Activated CD4-positive, alpha-beta T cell treated with anti-CD3 and anti-CD28 coated beads for 4 hours (primary cell): ENCODE measurements at places on chromosomes 6 and 20.

DNA sequence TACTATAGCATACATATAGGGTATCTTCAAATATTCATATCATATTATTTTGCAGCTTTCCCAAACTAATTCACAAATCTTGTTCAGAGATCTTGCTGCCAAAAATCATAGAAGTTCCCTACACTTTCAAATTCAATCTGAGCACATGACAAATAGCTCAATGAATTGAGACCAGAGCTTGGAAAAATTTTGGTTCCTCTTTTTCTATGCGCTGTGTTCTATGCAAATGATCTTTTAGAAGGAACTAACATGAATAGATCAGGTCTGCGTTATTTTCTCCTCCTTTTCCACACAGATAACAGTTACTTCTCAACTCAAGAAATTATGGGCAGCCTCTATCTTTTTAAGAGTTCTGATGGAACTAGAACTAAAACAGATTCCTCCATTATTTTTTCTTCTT lies 316.3 kb downstream of the ARHGAP18 start:
- no peak for DNase-seq

DNA sequence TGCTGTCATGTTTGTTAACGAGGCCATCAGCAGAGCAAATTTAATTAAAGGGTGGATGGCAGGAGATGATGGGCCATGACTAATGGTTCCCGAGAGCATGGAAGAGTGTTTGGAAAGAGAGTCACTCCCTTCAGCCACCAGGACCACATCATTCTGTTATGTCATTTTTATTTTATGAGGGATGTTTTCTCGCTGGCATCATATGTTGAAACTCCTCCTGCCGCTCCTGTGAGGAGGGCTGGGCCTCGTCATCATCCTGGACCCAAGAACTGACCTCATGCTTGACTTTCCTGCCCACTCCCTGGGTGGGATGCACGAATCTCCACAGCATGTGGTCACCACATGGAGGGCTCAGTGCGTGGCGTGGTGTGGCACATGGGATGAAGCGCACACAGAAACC lies 86.4 kb upstream of the FRMD1 start:
- no peak for DNase-seq

DNA sequence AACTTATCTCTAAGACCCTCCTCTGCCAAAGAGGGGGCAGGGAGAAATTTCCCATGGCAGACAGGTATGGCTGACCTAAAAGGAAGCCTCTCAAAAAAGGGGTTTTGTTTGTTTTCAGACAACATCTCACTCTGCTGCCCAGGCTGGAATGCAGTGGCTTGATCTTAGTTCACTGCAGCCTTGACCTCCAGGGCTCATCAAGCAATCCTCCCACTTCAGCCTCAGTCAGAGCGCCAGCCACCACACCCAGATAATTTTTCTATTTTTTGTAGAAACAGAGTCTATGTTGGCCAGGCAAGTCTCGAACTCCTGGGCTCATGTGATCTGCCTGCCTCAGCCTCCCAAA lies 3.8 kb downstream of the EZR start:
- DNase-seq = no peak

- no peak for DNase-seq
Observed at GRCh38 chr6:5634525-5634924, 372.2 kb downstream of the NRN1 start.

GRCh38 chr6:145214570-145214969 lies 520.8 kb downstream of the EPM2A start:
- DNase-seq = no peak

- DNase-seq = no peak
Observed at GRCh38 chr6:36349240-36349639, 12.6 kb upstream of the BNIP5 start.

- peak; percentile 47 for DNase-seq
Observed at GRCh38 chr6:136647363-136647852, 97.2 kb upstream of the MAP7 start.

DNA sequence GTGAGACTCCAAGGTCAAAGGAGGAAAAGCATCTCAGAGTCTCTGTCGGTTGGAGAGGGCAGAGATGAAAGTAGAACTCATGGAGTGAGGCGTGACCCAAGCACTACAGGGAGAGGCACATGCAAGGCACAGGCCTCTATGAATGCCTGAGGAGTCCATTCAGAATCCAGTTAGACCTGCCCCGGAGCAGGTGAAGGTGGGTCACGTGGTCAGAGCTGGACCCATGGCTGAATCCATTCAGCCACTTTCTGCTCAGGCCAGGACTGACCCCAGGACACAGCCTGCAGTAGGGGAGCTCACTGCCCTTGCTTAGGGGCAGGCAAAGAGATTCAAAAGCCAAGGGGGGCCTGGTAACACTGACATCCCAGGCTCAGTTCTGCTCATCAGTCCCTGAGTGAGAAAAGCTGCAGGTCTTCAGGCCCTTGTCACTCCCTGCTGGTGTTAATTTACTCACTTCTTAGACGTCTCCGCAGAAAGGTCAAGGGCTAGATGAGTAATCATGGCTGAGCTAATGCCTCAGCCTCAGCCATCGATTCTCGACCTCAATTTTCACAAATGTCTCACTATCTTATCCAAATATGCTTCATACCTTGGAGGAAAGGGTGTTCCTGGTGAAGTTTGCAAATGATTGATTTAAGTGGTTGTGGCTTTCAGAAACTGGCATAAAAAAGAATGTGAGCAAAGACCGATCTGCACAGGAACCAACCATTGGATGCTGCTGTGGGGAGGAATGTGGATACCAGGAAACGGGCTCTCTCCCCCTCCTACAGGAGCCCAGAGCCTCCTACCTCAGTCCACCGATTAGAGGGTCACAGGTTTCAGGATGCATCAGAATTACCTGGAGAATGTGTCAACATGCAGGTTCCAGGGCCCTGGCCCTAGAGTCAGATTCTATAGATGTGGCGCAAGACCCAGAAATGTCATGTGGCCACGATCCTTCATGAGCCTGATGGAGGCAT lies 584.4 kb downstream of the PTPRT start:
- DNase-seq = no peak

DNA sequence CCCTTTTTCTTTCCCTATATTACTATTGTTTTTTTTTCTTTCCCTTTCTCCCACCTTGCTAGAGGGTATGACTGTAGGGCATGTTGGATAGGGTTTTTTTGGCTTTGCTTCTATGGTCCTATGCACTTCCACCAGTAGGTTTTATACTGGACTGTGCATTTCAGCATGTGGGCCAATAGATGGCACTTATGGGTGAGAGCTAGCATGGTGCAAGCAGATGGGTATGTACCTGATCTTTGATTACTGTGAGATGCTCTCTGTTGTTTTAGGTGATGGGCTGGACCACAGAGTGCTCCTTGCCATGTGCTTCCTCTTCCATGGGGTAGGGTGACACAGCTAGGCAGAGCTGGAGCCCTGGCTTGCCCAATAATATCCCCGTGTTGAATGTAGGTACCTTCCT lies 128.5 kb upstream of the CHD6 start:
- no peak for DNase-seq

GRCh38 chr20:13851279-13851678 lies 66.5 kb downstream of the NDUFAF5 start:
- no peak for DNase-seq

- no peak for DNase-seq
Observed at GRCh38 chr6:39053016-39053624, 4.5 kb downstream of the GLP1R start.

DNA sequence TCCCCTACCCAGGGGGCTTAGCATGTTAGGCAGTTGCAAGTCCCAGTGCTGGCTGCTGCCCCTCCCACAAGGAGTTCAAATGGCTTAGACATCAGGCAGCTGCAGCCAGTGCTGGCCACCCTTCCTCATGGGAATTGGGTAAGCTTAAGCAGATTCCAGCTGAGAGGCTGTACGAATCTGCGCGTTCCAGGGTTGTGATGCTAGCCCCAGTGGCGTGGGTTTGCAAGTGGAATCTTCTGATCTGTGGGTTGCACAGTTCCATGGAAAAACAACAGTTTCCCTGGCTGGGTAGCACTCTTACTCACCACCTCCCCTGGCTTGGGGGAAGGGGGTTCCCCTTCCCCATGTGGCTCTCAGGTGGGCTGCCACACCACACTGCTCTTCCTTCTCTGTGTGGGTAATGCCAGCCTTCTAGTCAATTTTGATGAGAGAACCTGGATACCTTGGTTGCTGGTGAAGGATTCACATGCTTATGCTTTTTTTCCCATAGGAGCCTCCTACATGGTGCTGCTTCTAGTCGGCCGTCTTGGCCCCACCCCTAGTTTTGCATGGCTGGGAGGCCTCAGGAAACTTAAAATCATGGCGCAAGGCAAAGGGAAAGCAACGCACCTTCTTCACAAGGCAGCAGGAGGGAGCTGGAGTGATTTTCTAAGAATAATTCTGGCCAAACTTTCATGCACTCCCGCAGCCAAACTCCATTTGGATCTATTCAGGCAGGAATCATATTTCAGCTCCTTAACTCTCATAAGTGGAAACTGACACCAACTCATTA lies 13.0 kb downstream of the DYNLT2 start:
- DNase-seq = no peak

DNA sequence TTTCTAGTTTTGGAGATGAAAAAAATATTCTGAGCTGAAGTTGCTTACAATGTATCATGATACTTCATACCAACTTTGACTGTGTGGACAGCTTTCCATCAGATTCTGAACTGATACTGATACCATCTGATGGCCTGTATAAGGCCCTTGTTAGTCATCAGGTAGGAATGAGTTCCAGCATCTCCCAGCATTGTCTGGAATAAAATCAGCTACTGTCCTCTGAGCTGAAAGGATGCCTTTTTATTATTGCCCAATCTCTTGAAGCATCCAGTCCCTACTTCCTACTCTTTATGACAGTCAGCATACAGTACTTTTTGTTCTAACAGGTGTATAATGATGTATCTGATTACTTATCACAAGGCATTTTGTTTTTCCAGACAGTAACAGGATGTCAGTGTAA lies 70.6 kb upstream of the EYA4 start:
- DNase-seq = no peak

- no peak for DNase-seq
Observed at GRCh38 chr20:52748990-52749389, 223.2 kb upstream of the TSHZ2 start.

DNA sequence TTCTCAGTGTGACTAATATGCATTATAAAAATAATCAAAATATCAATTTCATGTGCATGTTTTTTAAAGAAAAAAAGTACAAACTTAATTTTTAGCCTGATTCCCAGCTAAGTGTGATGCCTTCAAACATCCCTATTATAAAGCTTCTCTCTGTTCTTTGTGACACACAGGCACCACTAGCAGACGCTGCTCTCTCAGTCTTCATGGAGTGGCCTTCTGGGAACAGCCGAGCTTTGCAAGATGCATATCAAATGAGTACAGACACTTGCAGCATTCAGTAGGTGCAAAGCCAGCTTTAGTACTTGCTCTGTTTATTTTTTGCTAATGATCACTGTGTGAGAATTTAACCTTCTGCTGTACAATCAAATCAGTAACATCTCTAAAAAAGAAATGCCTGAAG lies 340.0 kb downstream of the ADGRB3 start:
- no peak for DNase-seq

- DNase-seq = no peak
Observed at GRCh38 chr20:16007962-16008361, 565.3 kb downstream of the KIF16B start.

DNA sequence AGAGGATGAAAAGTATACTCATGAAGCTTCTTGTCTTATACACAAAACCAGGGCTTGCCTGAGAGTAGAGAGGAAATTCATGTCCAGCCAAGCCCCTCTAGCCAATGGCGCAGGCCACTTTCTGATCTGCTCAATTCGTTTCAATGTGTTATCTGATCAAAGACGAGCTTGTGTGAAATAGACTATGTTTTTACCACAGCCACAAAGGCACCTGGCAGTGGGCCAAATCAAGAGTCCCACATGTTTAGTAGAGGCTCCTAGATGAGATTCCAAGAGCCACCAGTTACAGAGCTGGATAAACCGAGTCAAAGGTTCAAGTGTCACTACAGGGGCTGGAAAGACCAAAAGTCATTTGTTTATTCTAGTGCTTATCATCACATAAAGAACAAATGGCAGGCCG lies 34.9 kb downstream of the GPLD1 start:
- DNase-seq = no peak

DNA sequence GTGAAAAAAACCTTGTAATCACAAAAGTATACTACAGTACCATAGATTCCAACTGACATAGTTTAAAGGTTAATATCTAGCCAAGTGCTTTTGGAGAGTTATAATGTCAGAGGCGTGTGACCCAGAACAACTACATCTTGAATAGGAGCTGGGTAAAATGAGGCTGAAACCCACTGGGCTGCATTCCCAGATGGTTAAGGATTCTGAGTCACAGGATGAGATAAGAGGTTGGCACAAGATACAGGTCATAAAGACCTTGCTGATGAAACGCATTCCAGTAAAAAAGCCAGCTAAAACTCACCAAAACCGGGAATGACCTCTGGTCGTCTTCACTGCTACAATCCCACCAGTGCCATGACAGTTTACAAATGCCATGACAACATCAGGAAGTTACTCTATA lies 22.4 kb upstream of the KIAA0408 start:
- DNase-seq = no peak

DNA sequence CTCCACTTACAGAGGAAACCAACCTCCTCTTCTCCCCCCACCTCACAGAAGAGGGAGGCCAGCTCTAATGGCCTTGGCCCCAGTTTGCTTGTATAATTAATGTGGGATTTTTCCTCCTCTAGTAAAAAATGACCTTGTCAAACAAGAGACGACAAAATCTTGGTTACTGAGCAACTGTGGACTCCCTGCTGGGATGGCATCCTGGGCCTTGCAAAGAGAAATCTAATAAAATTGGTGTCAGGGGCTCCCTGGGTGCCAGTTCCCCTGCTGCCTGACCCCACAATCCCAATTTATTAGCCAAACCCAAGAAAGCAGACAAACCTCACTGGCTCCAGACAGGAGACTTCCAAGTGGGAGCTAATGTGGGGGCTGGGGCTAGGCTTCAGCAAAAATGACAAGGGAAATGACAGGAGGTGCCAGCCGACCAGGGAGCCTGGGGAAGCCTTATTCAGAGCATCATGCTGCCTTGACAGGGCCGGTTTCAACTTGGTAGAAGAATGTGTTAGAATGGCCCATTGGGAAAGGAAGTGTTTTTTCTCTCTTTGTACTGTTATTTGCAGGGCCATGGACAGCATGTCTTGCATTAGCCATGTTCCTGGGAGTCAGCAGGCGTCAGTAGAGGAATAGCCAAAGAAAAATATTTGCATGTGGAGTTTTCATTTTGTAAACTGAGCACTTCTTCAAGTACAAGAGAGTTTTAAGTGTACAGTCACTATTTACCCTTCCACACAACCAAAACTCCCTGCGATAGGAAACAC lies 816.9 kb downstream of the DHX35 start:
- DNase-seq = no peak

- no peak for DNase-seq
Observed at GRCh38 chr6:111220383-111221031, 133.2 kb downstream of the SLC16A10 start.
